ENCODE measurements at places on chromosomes 3 and 15.

GRCh38 chr3:185779461-185779860 lies 45.4 kb downstream of the IGF2BP2 start:
- no peak overlapping the region for H3K4me3 ChIP-seq
- no peaks in the 10 kb centered on the region for H3K36me3 ChIP-seq
- H3K27me3 ChIP-seq = no peaks in the 10 kb centered on the region
- H3K4me1 ChIP-seq = no peaks in the 10 kb centered on the region
- DNase-seq = no peak

- no peak overlapping the region for H3K4me3 ChIP-seq
- DNase-seq = no peak
- H3K27ac ChIP-seq = no peak overlapping the region
- H3K36me3 ChIP-seq = no peaks in the 10 kb centered on the region
- no peaks in the 10 kb centered on the region for H3K27me3 ChIP-seq
These were observed 53.9 kb upstream of the TTC14 start for GRCh38 chr3:180548050-180548449.

GRCh38 chr15:68610825-68611224 lies 32.0 kb downstream of the CORO2B start:
- H3K4me3 ChIP-seq = no peak overlapping the region
- no peak overlapping the region for H3K27ac ChIP-seq
- no peak for DNase-seq
- no peaks in the 10 kb centered on the region for H3K36me3 ChIP-seq
- no peaks in the 10 kb centered on the region for H3K27me3 ChIP-seq
- no peaks in the 10 kb centered on the region for H3K4me1 ChIP-seq

GRCh38 chr3:195255176-195255500 lies 15.8 kb downstream of the XXYLT1 start:
- H3K4me1 ChIP-seq = peaks cover 12% of the 10 kb centered on the region
- H3K36me3 ChIP-seq = no peaks in the 10 kb centered on the region
- no peaks in the 10 kb centered on the region for H3K27me3 ChIP-seq
- no peak for DNase-seq
- no peak overlapping the region for H3K4me3 ChIP-seq

DNA sequence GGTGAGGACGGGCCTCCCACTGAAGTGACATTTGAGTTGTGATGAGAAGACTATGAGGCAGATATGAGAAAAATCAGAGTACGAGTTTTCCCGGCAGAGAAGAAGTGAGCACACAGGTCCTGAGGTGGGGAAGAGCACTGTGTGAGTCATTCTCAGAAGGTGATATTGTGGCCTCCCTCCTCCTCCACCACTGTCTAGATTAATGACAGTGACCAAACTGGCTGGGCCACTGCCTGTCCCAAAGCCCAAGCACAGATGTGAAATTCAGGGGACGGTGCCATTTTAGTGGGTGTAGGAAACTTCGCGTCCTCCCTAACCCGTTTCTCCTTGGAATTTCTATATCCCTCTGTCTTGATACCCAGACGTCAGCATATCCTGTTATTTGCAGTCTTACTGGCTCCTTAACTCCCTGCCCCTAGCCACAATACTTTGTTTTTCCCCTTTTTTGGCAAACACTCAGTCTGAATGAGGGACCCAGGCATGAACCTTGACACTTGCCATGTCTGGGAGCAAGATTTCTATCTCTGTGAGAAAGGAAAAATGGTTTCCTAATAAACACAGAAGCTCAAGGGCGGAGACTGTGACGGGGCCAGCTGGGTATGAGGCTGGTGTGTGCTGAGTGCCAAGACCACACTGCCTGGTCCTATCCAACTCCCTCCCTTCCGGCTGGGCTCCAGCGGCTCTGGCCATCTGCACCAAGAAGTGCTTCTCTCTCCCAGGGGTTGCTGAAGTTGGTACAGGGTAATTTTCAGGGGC lies 15.2 kb downstream of the PRICKLE2 start:
- H3K36me3 ChIP-seq = no peaks in the 10 kb centered on the region
- H3K27ac ChIP-seq = peak overlapping the region; percentile 54
- no peak for DNase-seq
- no peaks in the 10 kb centered on the region for H3K27me3 ChIP-seq

GRCh38 chr3:128551867-128552266 lies 58.9 kb upstream of the GATA2 start:
- no peaks in the 10 kb centered on the region for H3K4me1 ChIP-seq
- no peak overlapping the region for H3K27ac ChIP-seq
- no peak for DNase-seq
- no peak overlapping the region for H3K4me3 ChIP-seq
- H3K27me3 ChIP-seq = no peaks in the 10 kb centered on the region

GRCh38 chr3:184804801-184805200 lies 7.2 kb upstream of the VPS8 start:
- H3K4me3 ChIP-seq = no peak overlapping the region
- DNase-seq = no peak
- H3K27me3 ChIP-seq = no peaks in the 10 kb centered on the region
- H3K36me3 ChIP-seq = no peaks in the 10 kb centered on the region
- no peak overlapping the region for H3K27ac ChIP-seq

GRCh38 chr15:41921639-41922038 lies 27.8 kb upstream of the SPTBN5 start:
- H3K27me3 ChIP-seq = no peaks in the 10 kb centered on the region
- H3K36me3 ChIP-seq = peaks cover 2% of the 10 kb centered on the region
- no peak for DNase-seq
- peaks cover 21% of the 10 kb centered on the region for H3K4me1 ChIP-seq
- H3K4me3 ChIP-seq = no peak overlapping the region

GRCh38 chr15:65385870-65386258 lies 8.1 kb upstream of the IGDCC3 start:
- DNase-seq = no peak
- H3K4me3 ChIP-seq = no peak overlapping the region
- H3K27me3 ChIP-seq = no peaks in the 10 kb centered on the region
- peaks cover 10% of the 10 kb centered on the region for H3K4me1 ChIP-seq

DNA sequence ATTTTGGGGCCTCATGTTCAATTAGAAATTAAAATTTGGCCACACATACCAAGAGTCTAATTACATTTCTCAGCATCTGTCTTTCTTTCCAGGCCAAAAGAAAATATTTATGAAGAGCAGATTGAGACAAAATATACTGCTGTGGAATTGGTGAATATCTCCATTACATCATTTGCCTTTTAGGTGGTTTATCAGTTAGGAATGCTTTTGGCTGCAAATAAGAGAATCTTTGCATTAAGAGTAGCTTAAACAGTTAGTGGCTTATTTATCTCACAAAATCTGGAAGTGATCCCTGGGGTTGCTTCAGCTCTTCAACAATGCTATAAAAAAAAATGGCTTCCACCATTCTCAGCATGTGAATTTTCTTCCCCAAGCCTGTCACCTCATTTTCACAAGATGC lies 308.7 kb downstream of the MAGI1 start:
- no peak for DNase-seq
- H3K27me3 ChIP-seq = no peaks in the 10 kb centered on the region
- H3K4me3 ChIP-seq = no peak overlapping the region
- H3K27ac ChIP-seq = peak overlapping the region; percentile 19

DNA sequence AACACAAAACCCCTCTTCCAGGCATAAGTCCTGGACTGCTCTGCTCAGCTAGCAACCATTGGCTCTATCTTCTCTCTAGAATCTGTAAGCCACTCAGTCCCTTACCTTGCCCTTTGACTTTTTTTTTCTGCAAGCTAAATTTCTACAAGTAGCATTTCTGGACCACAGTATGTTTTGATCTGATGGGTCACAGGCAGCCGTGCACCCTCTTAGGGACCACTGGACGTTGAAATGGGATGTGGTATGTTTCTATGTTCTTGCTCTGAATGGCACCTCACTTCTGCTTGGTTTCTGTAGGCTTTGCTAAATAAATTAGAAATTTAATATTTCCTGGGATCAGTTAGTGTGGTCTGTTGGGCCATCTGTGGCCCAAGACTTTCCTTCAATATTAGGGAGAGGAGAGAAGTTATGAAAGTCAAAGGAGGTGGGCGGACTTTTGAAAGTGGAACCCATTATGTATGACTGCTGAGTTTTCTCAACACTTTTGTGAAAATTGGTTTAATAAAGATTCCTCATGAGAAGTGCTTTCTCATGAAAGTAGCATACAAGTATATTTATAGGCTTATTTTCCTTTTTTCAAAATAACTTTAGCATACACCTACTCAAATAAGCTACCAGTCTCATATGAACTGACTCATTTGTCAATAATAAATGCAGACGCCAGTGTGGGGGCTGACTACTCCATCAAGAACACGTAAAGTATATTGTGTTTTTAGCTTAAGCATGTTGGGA lies 18.4 kb upstream of the TIPARP start:
- DNase-seq = no peak
- H3K4me1 ChIP-seq = no peaks in the 10 kb centered on the region
- H3K36me3 ChIP-seq = no peaks in the 10 kb centered on the region
- no peak overlapping the region for H3K27ac ChIP-seq

- H3K4me1 ChIP-seq = peaks cover 4% of the 10 kb centered on the region
- no peak overlapping the region for H3K27ac ChIP-seq
- DNase-seq = no peak
- no peaks in the 10 kb centered on the region for H3K27me3 ChIP-seq
These were observed 16.5 kb downstream of the ST6GAL1 start for GRCh38 chr3:186946756-186947375.

DNA sequence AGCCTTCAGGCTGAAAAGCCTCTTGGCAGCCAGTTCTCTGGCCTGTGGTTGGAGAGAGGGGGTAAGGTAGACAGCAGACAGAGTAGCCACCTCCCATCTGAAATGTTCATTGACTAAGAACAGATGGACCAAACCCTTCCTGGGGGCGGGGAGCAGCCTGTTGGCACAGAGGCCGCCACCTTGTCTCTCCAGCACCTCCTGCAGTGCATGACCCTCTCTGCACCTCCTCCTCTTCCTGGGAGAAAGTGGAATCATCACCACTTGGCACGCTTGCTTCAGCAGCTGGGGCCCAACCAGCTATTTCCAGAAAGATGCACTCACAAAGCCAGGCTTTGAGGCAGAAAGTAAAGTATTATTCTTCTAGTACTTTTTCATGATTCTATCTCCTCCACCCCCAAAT lies 313.4 kb upstream of the CHRM5 start:
- H3K36me3 ChIP-seq = no peaks in the 10 kb centered on the region
- no peak for DNase-seq
- H3K4me1 ChIP-seq = no peaks in the 10 kb centered on the region
- H3K27ac ChIP-seq = no peak overlapping the region
- no peaks in the 10 kb centered on the region for H3K27me3 ChIP-seq
- H3K4me3 ChIP-seq = no peak overlapping the region

DNA sequence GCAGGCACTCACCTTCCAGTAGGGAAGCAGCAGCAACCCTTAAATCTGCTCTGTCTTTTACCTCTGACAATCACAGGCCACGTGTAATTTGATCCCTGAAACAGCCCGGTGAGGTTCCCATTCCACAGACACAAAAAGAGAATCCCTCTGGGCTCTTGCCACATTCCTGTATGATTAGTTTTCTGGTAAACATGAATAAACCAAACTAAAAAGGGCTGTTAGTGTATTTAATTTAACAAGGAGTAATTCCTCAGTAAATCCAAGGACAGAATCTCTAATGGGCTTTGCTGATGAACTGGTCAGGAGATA lies 186.9 kb downstream of the FAM43A start:
- H3K4me1 ChIP-seq = peaks cover 3% of the 10 kb centered on the region
- H3K27me3 ChIP-seq = no peaks in the 10 kb centered on the region
- H3K4me3 ChIP-seq = no peak overlapping the region
- DNase-seq = no peak

GRCh38 chr15:71807125-71807629 lies 3.2 kb upstream of the NR2E3 start:
- peaks cover 3% of the 10 kb centered on the region for H3K27me3 ChIP-seq
- DNase-seq = no peak
- no peaks in the 10 kb centered on the region for H3K4me1 ChIP-seq
- H3K4me3 ChIP-seq = no peak overlapping the region

GRCh38 chr15:99507504-99508310 lies 58.1 kb upstream of the MEF2A start:
- no peaks in the 10 kb centered on the region for H3K36me3 ChIP-seq
- DNase-seq = no peak
- no peak overlapping the region for H3K4me3 ChIP-seq

- H3K27ac ChIP-seq = no peak overlapping the region
- DNase-seq = no peak
- H3K36me3 ChIP-seq = no peaks in the 10 kb centered on the region
- no peaks in the 10 kb centered on the region for H3K4me1 ChIP-seq
These were observed 217.5 kb downstream of the CHL1 start for GRCh38 chr3:414063-414462.

DNA sequence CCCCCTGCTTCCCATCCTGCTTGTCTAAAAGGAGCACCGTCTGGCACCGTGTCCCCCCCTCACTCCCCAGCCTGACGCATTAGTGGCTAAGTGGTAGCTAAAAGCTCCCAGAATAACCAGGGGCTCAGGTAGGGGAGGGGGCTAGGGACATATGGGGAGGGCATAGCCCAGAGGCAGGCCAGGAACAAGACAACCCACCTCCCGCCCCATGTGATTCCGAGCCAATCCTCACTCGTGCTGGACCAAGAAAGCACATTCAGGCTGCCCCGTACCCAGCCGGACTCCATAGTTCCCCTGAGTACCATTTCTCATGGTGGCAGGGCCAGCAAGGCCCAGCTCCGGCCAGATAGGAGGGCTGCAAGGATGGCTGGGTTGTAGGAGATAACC lies 11.5 kb downstream of the SEMA7A start:
- peaks cover 7% of the 10 kb centered on the region for H3K4me1 ChIP-seq
- DNase-seq = no peak
- no peaks in the 10 kb centered on the region for H3K36me3 ChIP-seq
- no peak overlapping the region for H3K4me3 ChIP-seq

DNA sequence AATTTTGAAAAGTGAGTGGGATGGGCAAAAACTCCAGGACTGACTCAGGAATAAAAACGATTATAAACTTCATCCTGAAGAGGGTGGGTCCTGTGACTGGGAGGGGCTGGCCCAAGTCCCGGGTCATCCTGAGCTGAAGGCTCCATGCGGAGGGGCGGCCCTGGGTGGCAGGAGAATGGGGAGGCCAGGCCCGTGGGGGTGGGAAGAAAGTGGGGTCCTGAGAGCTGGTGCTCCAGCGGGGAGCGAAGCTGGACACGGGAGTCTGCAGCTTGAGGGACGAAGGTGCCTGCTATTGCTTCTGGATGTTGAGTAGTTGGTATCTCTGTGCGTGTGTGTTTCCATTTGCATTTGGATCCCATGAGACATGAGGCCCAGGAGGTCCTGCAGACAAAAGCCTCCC lies 4.7 kb upstream of the OCA2 start:
- DNase-seq = no peak
- no peak overlapping the region for H3K4me3 ChIP-seq
- no peaks in the 10 kb centered on the region for H3K36me3 ChIP-seq

GRCh38 chr15:28902856-28903255 lies 17.1 kb downstream of the APBA2 start:
- H3K27me3 ChIP-seq = no peaks in the 10 kb centered on the region
- no peaks in the 10 kb centered on the region for H3K4me1 ChIP-seq
- H3K27ac ChIP-seq = no peak overlapping the region
- no peak overlapping the region for H3K4me3 ChIP-seq
- no peak for DNase-seq

- H3K4me3 ChIP-seq = no peak overlapping the region
- no peak for DNase-seq
- peaks cover 12% of the 10 kb centered on the region for H3K27me3 ChIP-seq
- no peaks in the 10 kb centered on the region for H3K36me3 ChIP-seq
These were observed 2.5 kb upstream of the GATA2 start for GRCh38 chr3:128495435-128495970.

- no peak overlapping the region for H3K27ac ChIP-seq
- H3K4me1 ChIP-seq = no peaks in the 10 kb centered on the region
- no peaks in the 10 kb centered on the region for H3K36me3 ChIP-seq
- H3K27me3 ChIP-seq = no peaks in the 10 kb centered on the region
- DNase-seq = no peak
These were observed 102.1 kb downstream of the SRGAP3 start for GRCh38 chr3:9147215-9147895.
